ENCODE measurements at places on chromosomes 5 and 9.

DNA sequence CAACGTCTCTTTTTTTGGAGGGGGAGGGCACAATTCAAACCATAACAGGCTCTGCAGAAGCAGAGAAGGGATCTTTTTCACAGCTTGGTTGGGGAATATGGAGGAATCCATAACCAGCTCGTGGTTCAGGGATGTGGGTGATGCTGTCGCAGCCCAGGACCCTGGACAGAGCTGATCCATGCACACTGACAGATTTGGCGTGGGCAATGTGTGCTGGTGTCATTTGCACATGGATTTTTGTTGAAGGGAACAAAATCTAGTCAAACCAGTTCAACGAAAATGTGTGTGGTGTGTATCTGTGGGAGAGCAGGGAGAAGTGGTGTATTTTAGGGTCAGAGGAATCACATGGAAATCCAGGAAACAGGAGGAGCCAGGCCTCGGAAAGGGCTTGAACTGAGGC, 4.2 kb downstream of the DOCK2 start:
- DNase-seq, result no peak

DNA sequence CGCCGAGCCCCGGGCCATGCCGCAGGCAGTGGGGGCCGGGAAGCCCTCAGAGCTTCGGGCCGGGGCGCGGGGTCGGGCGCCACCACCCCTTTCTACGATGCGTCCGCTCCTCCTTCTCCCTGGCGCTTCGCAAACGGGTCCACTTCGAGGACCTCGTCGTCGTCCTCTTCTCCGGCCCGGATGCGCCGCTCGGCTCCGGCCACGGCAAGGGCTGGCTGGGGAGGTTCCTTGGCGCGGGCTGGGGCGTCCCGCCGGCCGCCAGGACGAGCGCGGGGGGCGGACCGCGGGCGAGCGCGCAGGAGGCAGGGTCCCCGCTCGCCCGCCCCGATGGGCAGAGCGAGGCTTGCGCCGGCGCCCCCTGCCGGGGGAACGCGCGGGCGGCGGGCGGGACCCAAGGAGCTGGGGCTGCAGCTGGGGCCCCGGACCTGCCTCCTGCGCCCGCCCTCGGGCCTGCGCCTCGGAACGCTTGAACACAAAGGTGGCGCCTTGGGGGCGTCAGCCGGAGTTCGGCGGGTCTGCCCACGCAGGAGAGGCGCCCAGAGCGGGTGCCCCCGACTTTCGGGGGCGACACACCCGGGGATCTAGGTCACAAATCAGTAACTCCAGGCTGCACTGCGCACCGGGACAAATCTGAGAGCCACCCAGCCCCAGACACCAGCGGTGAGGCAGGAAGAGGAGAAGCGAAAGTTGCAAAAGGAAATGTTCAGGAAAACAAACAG, at the start of gene ROR2:
ROR2 (minus strand) TSS at position 283 of the 719 bp plus-strand sequence.
- peak; percentile 45 for DNase-seq

GRCh38 chr5:14250084-14250695, 107.0 kb downstream of the TRIO start:
- DNase-seq, result peak; percentile 71

- DNase-seq, result no peak
Observed at GRCh38 chr5:160486573-160486972, 64.9 kb downstream of the PTTG1 start.

GRCh38 chr9:17587113-17587512, 8.2 kb downstream of the SH3GL2 start:
- DNase-seq, result no peak

GRCh38 chr9:88923092-88923491, 68.2 kb upstream of the S1PR3 start:
- DNase-seq, result no peak

DNA sequence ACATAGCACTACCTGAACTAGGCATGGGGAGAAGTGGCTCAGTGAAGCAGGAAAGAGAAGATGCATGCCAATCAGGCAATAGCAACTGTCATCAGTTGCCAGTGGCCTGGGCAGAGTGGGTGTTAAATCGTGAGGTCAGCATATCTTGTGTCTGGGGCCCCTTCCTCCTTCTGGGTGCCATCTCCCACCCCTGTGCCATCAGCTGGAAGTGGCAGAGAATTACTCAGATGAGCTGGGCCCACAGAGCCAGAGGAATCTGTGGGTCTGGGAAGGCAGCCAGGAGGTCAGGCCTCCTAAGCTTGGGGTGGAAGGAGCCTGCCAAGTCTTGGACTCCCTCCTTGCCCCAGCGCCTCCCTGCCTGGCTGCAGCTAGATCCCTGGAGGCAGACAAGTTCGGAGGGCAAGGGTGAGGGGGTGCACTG, 66.5 kb downstream of the GALNT12 start:
- DNase-seq, result peak; percentile 19

DNA sequence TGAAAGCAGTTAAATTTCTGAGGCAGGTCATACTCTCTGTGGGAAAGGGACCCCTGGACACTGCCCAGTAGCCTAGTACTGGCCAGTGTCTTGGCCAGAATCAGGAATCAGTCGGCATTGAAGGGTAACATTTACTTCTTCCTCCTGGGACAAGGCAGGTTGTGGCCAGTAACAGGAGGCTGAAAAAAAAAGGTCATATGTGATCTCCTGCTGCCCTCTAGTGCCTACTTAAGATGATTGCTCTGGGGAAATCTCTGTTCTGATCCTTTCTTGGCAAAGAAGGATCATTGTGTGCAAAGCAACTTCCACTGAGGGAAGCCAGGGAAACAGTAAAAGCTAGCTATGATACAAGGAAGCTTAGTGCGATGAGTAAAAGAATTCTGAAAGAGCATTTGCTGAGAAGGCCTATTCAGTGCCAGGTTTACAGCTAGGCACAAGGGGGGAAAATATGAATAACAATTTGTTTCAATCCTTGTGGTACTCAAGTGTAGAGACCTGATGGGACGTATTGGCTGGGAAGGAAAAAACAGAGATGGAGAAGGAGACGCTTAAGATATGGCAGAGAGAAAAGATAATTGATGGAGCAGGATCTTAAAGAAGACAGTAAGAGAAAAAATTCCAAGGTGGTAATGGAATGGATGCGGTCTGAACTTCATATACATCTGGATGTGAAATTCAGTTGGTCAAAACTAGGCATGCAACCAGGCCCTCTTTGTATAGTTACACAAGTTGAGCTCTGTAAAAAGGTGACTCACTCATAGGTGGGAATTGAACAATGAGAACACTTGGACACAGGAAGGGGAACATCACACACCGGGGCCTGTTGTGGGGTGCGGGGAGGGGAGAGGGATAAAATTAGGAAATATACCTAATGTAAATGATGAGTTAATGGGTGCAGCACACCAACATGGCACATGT, 25.8 kb upstream of the TRIM32 start:
- no peak for DNase-seq

- no peak for DNase-seq
Observed at GRCh38 chr5:115360046-115360685, 63.7 kb upstream of the CCDC112 start.

DNA sequence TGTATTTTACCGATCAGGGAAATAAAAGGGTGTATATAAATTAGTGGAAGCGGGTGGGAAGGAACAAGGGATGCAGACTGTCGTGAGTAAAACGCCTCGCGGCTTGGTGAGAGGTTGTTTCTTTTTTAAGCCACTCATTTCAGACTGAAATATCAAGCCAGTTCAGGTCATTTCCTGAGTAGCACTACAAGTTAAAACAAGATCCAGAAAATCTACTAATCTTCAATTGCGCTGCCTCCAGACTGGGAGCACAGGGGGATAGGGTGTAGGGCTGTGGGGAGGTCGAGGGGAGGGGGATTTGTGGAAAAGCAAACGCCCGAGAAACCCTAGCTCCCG, 140.8 kb downstream of the TSSK1B start:
- no peak for DNase-seq

DNA sequence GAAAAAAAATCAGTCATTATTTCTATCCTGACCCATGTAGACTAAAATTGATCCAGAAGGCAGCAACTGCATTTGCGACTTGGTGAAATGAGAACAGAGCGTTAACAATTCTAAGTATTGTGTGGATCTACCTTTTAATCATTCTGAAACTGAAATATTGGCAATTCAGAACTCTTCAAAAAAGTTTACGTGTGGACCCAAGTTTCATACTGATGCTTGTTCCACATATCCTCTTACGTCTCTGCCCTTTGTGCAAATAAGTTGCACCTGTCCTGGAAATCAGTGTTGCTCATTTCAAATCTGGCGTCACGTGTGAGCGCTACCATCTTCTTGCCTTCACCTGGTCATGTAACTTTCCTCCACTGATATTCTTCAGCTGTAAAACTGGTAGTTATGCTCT, 74.7 kb downstream of the NTRK2 start:
- no peak for DNase-seq

GRCh38 chr9:111110805-111111204, 72.5 kb upstream of the LPAR1 start:
- no peak for DNase-seq

DNA sequence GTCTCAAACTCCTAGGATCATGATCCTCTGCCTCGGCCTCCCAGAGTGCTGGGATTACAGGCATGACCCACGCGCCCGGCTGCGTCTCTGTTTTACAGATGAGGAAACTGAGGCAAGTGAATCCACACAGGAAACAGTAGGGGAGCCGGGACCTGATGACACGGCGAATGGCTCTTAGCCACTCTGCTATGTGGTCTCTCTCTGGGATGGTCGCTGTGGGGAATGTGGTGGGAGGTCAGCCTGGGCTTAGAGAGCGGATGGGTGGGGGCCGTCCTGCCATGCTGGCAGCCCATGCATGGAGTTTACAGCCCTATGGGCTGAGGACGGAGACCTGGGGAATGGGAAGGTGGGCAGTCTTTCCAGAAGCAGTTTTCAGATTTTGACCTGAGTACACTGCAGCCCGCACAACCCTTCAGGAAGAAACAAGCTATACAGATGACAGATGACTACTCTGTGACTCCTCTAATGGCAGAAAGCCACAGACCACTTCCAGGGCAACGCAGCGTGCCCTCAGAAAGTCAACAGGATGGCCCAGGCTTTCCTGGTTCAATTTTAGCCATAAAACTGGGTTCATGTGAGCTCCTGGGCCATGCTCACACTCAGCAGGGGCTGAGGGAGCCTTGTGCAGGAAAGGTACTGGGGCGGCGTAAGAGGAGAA, 136.1 kb upstream of the RAPGEF1 start:
- DNase-seq, result no peak

GRCh38 chr9:84436386-84437109, 96.0 kb upstream of the SLC28A3 start:
- DNase-seq, result no peak

DNA sequence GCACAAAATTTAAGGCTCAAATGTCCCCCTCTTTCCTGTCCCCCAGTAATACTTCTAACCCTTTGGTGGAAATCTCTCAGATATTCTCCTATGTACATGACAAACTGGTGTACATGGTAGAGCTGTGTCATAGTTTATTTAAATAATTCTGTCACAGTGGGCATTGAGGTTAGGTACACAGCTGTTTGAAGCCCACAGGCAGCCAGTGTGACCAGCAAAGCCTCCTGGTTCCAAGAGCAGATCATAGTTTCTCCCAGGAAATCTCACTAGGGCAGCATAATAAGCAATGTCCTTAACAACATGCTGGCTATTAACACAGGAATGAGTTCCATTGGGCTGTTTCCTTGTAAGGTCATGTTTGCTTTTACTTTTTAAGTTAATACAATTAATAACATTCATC, 63.9 kb downstream of the NDST1 start:
- no peak for DNase-seq

- no peak for DNase-seq
Observed at GRCh38 chr5:33927685-33928084, 8.5 kb upstream of the RXFP3 start.

- DNase-seq, result no peak
Observed at GRCh38 chr9:99433555-99433954, 211.5 kb downstream of the SEC61B start.

DNA sequence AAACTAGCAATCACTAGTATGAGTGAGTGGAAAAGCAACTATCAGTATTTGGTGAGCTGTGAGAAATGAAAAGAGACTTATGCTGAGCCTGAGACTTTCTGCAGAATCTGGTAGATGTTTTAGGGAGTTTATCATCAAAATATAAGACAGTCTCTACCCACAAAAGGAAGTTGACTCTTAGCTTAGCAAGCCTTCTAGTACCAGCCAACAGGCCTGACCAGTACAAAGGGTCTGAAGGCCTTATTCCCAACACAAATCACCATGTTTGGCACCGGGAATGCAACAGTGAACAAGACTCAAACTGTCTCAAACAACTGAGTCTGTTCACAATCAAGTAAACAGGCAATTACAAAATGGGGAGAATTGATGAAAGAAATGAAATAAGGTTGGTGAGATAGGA, 244.4 kb downstream of the CWC27 start:
- DNase-seq, result no peak

DNA sequence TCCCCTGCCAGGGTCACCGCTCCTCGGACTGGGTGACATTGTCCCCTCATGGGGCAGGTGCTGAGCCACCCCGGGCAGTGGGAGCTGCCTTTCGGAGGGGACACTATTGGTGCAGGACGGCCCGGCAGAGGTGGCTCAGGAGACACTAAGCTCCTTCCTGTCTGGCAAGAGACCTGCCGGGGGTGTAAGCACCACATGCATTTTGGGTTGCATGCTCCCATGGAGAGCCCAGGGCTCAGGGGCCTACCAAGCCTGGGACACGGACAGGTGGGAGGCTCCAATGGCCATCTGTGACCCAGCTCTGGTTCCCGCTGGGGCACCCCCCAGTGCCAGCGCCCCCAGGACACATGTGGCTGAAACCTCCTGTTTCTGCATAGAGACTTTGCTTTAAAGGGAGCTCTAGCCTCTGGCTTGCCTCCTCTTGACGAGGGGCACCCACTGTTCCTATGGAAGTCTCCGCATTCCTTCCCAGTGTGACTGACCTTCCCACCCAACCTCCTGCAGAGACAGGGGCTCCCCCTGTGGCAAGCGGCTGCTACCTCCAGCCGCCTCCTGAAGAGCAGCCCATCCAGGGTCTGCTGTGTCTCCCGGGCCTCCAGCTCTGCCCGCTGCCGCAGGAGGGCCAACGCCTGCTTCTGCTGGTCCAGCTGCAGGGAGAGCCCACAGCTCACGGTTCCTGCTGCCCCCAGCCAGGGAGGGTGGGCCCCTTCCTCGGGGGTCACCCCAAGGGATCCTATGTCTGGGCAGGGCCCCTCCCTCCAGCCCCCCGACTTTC, 28.1 kb downstream of the CCDC187 start:
- DNase-seq, result no peak

- peak; percentile 37 for DNase-seq
Observed at GRCh38 chr5:34656001-34656699, at the start of gene RAI14. TSS of gene RAI14 (plus strand) at chr5:34656328. CDS start at chr5:34686920, 30,592 bp downstream.

GRCh38 chr9:75651709-75652108, 238.8 kb upstream of the PCSK5 start:
- DNase-seq, result no peak

DNA sequence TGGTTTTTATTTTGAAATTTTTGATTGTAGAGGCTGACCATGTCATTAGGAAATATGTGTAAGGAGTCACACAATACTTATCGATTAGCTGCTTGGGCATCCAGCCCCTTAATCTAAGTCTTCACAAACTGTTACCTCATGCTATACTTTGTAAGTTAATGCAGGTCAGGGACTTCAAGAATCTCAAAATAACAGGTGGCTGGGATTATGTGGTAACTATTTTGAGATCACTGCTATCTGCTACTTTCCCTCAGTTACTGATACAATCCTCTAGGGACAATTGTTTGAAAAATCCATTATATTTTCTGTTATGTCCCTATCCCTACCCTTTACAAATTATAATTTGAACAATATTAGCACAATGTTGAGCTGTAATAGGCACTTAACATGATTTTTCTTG, 21.7 kb downstream of the FTMT start:
- no peak for DNase-seq

GRCh38 chr9:27663526-27663925, 90.2 kb upstream of the C9orf72 start:
- no peak for DNase-seq

GRCh38 chr9:93585695-93586094, 9.3 kb downstream of the PHF2 start:
- no peak for DNase-seq

All from anterior cingulate cortex (tissue), 58 donors.